ENCODE measurements at places on chromosomes 7 and 10.

DNA sequence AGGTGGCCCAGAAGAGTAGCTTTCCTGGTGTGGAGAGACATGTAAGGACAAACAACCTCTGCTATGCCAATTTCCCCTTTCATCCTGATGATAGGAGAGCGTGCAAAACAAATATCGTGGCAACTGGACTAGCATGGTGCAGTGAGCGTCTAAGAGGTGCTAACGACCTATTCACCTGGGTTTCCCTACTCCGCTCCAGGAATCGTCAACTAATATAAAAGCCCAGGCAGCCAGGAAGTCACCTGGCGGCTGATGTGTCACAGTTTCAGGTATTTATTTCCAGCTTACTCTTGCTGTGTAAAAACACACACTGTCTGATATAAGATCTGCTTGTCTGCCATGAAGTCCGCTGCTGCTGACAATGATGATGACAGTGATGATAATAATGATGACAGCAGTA is 56.5 kb upstream of the EFCAB10 start:
- no peak for DNase-seq

- DNase-seq = no peak
These were observed 519.3 kb upstream of the MKI67 start for GRCh38 chr10:128645486-128645885.

GRCh38 chr10:126455766-126456405 is 67.6 kb upstream of the ADAM12 start:
- no peak for DNase-seq

- peak; percentile 72 for DNase-seq
These were observed 212.4 kb downstream of the CCSER2 start for GRCh38 chr10:84540617-84541288.

DNA sequence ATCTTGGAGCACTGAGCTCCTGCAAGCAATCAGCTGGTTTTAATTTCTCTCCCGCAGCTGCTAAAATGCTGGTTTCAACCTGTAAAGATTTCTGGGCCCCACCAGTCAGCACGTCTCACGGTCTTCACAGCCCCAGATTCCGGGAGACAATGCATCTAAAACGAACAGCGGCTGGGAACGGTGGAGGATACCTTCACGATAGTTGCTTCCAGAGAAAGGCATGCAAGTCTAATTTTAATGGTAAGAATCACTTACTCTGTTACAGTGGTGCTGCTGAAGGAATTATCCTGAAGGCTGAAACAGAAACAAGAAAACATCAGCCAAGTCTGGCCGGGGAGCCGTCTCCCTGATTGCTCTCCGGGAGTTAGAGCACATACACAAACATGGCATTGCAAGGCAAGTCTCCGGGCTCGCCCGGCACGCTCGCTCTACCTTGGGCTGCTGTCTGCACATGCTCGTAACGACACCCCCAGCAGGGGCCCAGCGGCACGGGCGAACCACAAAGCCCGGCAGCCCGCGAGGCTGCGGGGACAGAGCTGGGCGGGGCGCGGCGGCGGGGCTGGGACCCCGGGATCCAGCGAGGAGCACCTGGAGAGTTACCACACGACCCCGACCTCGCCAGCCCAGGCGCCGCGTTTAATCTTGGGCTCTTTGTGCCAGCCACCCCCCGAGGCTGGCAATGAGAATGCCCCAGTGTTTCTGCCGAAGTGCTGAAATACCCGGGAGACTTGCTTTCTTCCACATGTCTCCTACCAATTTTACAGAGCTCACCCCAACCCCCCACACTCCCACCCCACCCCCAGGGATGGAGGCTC is at the start of gene FAM13C:
Gene FAM13C, minus strand, starts transcription at position 406 of the 815 bp plus-strand sequence. Its CDS starts 89 bp downstream, at position 317.
- no peak for DNase-seq

GRCh38 chr10:70549962-70550458 is 52.5 kb downstream of the PRF1 start:
- DNase-seq = peak; percentile 72

- no peak for DNase-seq
These were observed 40.9 kb downstream of the PDSS1 start for GRCh38 chr10:26738301-26738911.

GRCh38 chr10:110504111-110504735 is 6.5 kb downstream of the DUSP5 start:
- no peak for DNase-seq

GRCh38 chr10:109866168-109866994 is 56.9 kb downstream of the XPNPEP1 start:
- DNase-seq = no peak

- DNase-seq = no peak
These were observed 91.5 kb upstream of the LRRC4 start for GRCh38 chr7:128122576-128123290.

- DNase-seq = no peak
These were observed 80.7 kb upstream of the EMX2 start for GRCh38 chr10:117461766-117462423.
